ENCODE measurements at places on chromosomes 3 and 15.

GRCh38 chr3:172982736-172983364 lies 158.2 kb downstream of the SPATA16 start:
- DNase-seq, result no peak

DNA sequence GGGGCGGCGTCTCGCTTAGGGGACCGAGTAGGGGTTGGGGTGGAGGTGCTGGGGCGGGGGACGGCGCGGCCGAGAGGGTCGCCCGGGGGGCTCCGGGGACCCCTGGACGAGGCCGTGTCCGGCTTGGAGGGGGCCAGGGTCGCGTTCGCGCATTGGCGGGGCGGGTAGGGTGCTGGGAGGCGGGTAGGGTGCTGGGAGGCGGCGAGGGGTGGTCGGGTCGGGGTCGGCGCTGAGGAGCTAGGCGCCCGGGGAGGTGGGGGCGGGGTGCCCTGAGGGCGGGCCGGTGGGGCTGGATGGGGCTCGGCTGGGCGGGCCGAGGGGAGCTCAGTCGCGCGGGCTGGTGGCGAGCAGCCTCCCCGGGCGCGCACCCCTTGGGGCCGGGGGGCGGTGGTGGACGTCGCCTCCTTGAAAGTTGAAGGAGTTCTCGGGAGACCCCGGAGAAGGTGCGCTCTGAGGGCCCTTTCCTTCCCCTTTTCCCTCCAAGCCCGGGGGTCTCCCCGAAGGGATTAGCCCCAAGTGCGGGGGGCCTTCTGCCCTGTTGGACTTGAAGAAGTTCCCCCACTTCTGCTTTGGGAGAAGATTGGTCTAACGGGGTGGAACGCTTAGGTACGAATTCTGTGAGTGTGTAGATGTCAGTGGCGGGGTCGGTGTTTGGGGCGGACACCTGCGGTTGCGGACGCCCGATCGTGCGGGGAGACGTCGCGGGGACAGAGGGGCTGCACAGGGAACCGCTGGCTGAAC lies 543 bp downstream of the MEF2A start:
- no peak for DNase-seq

GRCh38 chr15:78425643-78426042 lies 12.4 kb upstream of the IREB2 start:
- DNase-seq, result no peak

- DNase-seq, result peak; percentile 91
These were observed 129.7 kb downstream of the PROS1 start for GRCh38 chr3:93843981-93844380.

DNA sequence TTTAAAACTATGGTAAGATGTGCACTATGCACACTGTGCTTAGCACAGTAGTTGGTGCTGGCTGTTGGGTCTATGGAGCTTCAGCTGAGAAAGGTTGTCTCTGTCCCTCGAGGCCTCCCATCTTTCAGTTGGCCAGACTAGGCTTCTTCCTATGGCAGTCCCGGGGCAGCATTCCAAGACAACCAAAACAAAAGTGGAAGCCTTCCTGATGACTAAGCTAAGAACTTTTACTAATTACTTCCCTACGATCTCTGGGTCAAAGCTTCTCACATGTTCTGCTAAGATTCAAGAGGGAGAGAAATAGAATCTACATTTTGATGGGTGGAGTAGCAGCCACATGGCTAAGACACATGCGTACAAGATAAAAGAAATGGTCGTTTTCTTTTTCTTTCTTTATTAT lies 342.8 kb downstream of the TUSC7 start:
- peak; percentile 52 for DNase-seq
